AG10803 (cell line): ENCODE measurements at places on chromosomes 3 and 15.
A peak's percentile ranks its signal among the peaks of the same experiment; 100 is the strongest.

GRCh38 chr3:139468399-139468798 lies 7.9 kb downstream of the RBP2 start:
- DNase-seq: no peak

GRCh38 chr3:155619118-155619915 lies 125.6 kb downstream of the PLCH1 start:
- DNase-seq: no peak

GRCh38 chr3:83968356-83968755 lies 990.4 kb upstream of the CADM2 start:
- DNase-seq: no peak

DNA sequence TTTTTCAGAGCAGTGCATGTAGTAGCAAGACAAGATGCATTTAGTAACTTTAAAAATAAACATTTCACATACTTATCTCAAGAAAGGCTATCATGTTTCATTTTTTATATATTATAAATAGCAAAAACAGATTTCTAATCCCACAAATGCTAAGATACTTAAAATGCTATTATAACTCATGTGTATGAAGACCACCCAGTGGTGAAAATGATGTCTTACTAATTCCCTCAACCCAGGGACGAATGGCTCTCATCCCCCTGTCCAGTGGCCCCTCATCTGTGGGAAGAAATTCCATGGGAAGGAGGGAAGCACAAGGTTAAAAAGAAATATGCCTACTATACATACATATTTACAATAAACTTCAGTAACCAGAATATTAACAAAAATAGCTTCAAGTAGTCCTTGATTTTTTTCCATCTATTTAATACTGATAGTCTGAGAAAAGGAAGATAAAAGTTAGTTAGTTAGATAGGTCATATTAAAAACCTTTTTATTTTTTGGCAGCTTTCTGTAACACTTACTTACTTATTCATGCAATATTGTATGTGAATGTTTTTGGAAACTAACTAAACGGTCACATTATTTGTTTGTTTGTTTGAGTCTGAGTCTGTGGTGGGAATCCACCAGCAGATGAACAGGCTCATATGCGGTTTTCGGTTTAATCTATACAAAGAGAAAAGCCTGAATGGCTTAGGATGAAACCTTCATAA lies 14.8 kb downstream of the NR2E3 start:
- no peak for DNase-seq

DNA sequence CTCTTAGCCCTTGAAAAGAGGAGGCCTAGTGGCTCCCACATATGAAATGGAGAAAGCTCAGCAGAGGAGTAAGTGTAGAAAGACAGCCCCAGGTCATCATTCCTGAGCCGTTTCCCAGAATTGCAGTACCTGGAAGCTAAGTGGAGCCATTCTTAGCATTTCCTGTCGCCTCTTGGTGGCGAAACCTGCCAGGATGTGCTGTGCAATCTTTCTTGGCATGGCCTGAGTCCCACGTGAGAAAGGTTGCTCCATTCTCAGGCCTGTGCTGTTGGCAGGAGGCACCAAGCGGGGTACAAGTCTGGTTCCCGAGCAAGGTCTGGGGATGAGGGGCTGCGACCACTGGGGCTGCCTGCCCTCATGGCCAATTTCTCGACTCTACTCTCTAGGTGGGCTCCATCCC lies 207.2 kb upstream of the TPM1 start:
- DNase-seq: peak; percentile 19
